ENCODE measurements at places on chromosomes 11 and 22. TPM values are rescaled to one million over a fixed set of nuclear protein-coding genes. Genes with fewer than 3 reads are reported as not detected.

DNA sequence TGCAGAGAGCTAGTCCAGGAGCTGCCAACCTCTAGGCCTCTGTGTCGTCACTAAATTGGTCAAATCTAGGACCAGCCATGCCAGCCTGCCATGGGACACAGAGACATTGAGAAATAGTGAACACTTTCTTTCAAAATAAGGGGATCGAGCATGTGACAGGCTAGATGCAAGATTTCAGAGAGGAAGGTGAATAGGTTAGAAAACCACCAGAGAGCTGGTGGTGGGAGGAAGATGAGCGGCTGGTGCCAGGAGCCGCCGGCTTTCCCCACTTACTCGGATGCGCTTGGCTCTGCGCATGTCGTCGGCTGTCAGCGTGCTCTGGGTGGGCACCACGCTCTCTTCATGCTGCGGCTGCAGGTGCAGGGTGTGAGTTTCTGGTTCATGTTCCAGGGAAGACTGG, 35.4 kb upstream of the NFRKB start:
- DNase-seq = no peak

The POU2AF1 gene
- total RNA-seq = not detected

GRCh38 chr11:131737357-131737756, 366.9 kb downstream of the NTM start:
- DNase-seq = no peak

DNA sequence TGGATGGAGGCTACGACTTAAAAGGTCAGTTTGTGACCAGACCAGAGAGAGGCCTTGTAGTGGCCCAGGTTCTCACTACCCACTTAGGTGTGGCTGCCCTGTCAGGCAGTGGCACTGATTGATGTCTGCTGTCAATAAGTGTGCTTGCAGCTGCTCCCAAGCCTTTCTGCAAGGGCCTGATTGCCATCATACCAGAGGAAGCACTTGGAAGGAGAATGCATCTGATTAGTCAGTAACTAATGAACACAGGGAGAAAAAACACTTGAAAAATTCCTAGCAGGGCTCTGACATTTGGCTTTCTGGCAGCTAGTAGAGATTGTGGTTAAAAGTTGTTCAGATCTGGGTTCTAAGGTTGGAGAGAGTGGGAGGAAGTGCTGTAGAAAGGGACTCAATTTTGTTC, 107.5 kb downstream of the NAV2 start:
- no peak for DNase-seq
